ENCODE measurements at places on chromosomes 2 and 18.

DNA sequence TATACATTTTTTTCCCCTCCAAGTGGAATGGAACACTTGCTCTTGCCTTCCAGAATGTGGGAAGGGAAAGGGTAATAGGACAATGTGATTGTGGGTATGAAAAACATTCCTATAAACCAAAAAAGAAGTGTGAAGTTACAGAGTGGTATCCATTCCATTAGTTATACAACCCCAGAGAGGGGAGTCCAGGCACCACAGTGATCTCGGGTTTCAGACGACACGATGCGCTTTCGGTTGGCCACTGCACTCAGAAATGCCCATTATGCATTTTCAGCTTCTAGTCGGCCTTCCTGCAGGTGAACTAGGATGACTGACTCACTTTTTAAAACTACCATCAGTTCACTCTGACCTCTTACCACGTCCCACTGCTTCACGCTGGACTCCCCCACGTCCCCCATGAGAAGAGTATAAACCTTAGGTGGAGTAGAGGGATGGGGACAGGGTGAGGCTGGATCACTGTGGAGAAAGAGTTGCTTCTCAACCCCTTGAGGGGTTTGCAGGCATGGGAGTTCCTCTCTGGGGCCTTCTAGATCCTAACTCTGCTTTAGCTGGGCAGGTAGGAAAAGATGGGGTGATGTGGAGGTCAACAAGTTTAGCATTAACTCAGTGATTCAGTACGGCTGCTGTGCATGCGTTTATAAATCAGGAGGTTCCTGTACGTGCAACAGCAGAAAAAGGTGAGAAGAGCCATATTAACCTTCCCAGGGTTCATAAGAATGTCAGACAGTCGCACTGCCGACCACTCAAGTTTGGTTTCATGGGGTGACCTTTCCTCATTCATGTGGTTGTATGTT lies 50.5 kb downstream of the ZNF532 start:
- DNase-seq = no peak

DNA sequence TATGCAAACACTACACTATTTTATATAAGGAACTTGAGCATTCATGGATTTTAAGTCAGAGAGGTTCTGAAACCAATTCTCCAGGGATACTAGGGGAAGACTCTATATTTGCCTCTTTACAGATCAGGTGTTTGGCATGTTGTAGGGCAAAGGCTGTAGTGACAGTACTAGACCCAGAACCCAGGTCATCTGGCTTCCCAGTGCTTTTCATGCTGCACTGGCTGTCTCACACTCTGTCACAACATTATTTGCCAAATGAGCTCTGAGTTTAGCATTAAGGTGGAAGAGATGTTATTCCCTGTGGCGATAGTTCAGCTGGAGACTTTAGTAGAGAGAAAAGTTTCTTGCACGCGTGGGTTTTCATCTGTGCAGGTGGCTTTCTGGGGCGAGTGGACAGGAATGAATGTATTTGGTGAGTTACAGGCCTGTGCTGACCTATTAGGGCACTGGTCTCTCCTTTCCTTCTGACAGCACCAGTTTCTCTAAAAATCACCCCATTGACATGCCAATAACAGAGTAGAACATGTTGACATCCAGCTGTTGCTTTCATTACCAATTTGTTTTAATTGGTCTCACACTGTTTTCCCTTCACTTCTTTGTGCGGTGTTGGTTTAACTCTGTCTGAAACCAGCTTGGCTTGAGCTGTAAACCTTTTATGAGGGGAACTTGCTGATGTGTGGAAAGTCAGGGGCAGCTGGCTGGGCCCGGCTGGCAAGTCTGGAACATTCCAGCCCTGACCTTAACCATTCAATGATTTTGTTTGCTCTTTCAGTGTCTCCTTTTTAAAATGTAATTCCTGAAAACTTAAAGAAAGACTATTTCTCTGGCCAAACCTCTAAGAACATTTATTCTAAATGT lies 643.0 kb upstream of the FAM98A start:
- no peak for DNase-seq

DNA sequence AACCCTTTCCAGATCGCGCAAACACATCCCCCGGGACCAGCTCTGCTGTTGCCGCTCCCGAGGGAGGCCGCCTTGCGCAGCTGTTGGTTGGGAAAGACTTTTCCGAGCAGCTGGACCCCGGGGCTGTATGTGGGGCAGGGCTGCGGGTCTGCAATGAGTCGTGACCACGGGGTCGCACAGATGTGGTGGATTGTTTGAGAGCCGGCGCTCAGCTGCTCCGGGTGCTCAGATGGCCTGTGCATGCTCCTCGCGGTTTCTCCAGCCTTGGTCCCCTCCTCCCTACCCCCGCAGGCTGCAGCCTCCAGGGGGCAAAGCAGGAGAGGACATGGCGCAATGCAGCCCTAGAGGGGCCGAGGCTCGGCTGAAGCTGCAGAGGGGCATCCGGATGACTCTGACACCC lies 105.2 kb upstream of the OTOS start:
- no peak for DNase-seq

- DNase-seq = no peak
Measured at GRCh38 chr2:83378921-83379320, 1080.2 kb downstream of the SUCLG1 start.

DNA sequence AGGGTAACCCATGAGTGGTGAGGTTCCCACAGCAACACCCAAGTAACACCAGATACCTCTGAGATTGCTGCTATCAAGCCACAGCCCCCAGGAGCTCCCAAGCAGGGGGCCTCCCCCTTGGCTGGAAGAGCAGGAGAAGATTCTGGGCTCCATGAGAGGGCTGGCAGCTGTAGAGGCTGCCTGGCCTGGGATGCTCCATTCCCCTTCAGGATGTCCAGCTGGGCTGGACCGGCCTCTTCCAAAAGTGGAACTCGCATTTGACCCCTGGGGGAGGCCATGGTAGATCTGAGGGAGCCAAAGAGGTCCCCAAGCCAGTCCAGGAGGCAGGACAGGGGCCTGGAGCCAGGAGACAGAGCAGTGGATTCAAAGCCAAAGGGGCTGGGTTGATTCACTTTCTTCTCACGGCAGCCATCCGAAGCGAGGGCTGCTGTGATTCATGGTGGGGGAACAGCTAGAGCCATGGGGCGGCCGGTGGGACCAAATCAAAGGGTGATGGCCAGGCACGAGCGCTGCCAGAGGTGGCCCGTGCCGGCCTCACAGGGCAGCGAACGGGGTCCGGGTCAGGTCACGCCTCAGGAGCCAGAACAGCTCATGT lies 95.3 kb upstream of the ID2 start:
- no peak for DNase-seq

GRCh38 chr18:63603772-63604171 lies 16.6 kb downstream of the SERPINB13 start:
- no peak for DNase-seq

- DNase-seq = no peak
Measured at GRCh38 chr2:231955758-231956472, 5.6 kb upstream of the DIS3L2 start.

GRCh38 chr2:241359481-241360045 lies 3.5 kb downstream of the FARP2 start:
- DNase-seq = no peak

GRCh38 chr2:50831676-50832075 lies 200.3 kb downstream of the NRXN1 start:
- no peak for DNase-seq

DNA sequence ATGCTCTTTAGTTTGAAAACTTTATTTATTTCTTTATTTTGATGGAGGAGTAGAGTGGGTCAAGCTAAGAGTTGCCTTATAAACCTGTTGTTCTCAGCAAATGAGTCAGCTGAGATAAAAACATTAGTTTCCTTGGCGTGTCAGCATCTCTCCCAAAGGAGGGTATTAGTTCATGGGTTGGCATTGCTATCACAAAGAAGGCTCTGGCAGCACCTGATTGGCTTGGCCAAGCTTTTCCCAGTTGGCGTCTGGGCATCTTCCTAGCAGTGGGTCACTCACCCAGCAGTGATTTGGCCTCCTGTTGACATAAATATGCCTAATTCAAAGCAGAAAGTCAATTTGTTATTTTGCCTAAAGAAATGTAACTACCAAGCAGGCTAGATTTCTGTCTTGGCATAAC lies 200.7 kb upstream of the TNP1 start:
- DNase-seq = no peak

DNA sequence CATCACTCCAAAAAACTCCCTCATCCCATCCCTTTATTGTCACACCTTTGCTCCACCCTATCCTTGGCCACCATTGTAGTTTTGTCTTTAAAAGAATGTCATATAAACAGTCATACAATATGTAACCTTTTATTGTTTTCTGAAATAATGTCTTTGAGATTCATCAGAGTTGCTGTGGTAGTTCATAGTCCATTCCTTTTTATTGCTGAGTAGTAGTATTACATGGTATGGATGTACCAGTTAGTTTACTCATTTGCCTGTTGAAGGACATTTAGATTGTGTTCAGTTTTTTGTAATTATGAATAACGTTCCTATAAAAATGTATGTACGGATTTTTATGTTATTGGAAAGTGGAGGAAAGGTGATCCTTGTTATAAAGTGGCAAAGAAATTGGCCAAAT lies 171.8 kb upstream of the GCFC2 start:
- DNase-seq = no peak

GRCh38 chr2:54435325-54436226 lies 20.6 kb upstream of the SPTBN1 start:
- no peak for DNase-seq

GRCh38 chr2:241862093-241862492 lies 3.4 kb upstream of the PDCD1 start:
- DNase-seq = no peak

DNA sequence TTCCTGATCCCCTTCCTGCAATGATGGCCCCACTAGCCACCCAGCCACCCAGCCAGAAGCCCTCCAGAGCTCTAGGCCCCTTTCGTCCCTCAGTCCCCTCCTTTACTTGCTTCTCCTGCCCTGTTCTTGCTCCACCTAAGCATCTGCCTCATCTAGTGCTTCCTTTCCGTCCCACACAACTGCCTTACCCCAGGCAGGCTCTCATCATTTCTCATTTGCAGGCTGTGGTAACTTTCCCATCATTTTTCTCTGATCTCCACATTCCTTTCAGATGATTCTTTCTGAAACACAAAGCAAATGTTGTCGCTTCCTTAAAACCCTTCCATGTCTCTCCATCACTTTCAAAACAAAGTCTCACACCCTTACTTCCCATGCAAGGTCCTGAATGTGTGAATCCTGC lies 459.8 kb downstream of the METTL4 start:
- peak; percentile 19 for DNase-seq

DNA sequence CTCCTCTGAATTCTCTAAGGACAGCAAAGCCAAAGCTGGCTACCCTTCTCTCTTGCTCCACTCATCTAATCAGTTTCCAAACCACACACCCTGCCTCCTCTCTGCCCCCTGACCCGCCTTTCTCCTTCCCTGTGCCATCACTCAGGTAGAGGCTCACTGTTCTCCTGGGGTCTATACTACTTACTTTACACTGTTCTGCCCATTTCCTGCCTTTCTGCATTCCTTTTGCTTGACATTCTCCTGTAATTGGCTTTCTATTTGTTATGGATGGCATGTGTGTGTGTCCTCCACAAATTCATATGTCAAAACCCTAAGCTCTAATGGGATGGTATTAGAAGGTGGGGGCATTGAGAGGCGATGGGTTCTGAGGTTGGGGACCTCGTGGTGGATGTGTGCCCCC lies 675.2 kb upstream of the ID2 start:
- no peak for DNase-seq

DNA sequence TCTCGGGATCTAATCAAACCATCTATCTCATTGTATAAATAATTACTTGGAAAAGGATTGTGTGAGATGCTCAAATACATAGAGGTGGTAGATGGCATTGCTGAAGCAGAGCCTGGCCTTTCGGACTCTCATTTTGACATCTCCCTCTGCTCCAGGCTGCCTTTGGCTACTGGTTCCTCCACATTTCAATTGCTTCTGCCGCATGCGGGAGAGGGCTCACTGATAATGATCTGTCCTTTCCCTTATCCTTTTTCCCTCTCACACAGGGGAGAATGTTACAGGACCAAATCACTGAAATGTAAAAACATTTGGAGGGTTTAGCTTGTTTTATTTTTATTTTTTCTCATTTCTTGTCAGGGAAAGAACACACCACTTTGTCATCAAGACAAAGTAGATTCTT lies 380.6 kb upstream of the UBE2E3 start:
- no peak for DNase-seq

DNA sequence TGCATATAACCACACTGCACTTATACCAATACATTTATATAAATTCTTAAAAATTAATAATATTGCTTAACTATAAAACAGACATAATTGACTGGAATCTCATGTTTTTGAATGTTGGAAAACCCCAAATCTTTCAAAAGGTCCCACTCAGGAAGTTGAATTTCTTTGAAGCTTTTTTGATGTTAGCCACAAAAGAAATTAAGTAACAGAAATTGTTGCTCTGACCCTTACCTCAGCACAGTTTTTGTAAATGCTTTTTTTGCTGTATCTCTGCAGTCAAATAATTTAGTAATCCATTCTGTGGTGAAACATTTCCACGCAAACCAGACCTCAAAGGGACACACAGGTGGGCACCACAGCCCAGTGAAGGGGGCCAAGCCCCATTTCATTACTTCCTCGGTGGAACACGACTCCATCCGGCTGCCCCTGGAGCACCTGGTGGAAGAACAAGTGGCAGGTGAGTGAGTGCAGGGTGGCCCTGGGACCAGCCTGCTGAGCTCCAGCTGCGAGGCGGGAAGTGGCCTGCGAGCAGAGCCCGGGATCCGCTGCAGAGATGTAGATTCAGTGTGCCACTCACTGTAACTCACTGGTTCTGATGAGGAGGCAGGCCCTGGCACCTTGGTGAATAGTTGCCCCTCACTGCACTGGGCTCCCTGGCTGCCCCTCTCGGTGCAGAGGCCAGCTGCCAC lies 8.4 kb downstream of the SCLY start:
- DNase-seq = no peak

- no peak for DNase-seq
Measured at GRCh38 chr18:48751727-48752468, 198.9 kb downstream of the SMAD7 start.

- no peak for DNase-seq
Measured at GRCh38 chr2:7736646-7737305, 819.6 kb downstream of the RNF144A start.

DNA sequence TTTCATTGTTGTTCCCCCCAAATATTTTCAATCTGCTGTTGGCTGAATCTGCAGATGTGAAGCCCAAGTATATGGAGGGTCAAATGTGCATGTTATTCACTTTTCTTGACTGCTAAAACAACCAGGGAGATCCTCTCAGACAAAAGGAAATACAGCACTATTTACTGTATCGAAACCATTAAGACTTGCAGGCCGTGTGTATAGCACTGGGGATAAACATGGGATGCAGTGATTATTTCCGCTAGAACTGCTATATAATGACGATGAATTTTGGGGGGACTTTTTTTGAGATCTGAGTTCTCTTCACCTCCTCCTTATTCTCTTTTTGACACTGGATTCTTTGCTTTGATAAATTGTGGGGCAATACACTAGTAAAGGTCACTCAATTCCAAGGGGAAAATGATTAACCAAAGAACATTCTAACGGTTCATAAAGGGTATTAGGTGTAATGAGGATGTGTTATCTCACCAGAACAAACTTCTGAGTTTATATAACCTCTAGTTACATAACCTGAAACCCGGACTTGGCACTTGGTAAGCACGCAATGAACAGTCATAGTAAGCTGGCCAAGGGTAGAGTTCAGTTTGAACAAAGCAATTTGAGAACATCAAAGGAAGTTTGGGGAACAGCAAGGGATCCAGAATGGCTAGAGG lies 3.5 kb upstream of the UGT1A1 start:
- no peak for DNase-seq

Measured in HS-27A (cell line).